ENCODE measurements at places on chromosomes 2 and 18.
A peak's percentile ranks its signal among the peaks of the same experiment; 100 is the strongest.

DNA sequence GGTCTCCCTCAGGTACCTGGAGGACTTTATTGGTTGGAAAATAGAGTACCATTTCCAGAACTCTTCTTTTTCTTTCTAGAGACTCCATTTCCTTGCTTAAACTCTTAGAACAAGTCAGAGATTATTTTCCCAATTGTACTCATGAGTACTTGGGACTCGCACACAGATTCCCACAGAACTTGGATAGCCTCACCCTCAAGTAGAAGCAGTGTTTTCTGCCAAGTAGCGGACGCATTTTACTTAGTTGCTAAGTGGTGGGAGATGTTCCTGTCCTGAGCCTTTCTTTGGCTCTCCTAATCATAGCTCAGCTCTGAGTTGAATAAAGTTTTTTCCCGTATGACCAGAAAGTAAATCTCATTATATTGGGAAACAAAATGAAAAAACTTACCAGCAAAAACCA is 17.2 kb downstream of the SLC30A3 start:
- no peak for DNase-seq

DNA sequence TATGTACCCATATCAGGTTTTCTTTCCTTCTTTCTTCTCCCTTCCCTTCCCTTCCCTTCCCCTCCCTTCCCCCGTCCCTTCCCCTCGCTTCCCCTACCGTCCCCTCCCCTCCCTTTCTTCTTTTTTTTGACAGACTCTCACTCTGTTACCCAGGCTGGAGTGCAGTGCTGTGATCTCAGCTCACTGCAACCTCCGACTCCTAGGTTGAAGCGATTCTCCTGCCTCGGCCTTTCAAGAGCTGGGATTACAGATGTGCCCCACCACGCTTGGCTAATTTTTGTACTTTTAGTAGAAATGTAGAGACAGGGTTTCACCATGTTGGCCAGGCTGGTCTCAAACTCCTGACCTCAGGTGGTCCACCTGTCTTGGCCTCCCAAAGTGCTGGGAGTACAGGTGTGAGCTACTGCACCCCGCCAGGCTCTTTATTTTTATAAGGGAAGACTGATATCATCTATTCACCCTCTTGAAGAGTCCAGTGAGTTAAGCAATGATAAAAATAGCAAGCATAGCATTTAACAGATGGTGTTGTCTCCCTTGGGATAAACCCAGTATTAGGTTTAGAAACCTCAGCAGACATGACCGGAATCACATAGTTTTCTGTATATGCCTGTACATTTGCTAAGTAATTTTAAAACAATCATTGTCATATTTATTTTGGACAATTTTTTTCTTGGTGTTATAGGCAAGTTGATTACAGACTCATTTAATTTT is 888.4 kb downstream of the TRIB2 start:
- DNase-seq = no peak

DNA sequence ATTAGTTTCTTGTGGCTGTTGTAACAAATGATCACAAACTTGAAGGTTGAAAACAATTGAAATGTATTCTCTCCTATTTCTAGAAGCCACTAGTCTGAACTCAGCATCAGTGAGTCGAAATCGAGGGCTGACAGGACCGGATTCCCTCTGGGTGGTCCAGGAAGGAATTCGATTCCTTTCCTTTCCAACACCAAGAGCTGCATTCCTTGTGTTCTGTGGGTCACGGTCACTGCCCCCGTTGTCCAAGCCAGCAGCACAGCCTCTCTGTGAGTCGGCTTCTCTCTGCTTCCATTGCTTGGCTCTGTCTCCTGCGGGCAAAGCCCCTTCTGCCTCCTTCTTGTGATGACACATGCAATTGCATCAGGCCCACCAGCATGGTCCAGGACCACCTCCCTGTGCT is 67.3 kb downstream of the SMIM21 start:
- no peak for DNase-seq

GRCh38 chr18:35005963-35006577 is 35.1 kb upstream of the MAPRE2 start:
- DNase-seq = no peak

DNA sequence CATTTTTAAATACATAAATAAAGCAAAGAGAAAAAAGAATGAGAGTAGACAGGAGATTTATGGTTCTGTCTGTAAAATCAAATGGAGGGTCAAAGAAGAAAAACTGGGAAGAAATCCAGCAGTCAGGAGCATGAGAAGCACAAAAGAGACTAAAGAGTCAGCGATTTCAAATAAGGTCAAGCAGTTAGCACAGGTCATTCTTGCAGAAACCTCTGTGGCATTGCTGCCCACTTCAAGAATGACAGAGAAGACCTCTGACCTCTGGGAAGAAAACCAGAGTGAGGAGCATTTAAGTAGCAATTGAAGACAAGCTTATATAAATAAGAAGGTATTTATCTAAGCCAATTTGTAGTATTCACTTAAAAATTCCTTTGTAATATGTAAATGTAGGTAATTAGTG is 172.0 kb upstream of the SPOPL start:
- DNase-seq = no peak

DNA sequence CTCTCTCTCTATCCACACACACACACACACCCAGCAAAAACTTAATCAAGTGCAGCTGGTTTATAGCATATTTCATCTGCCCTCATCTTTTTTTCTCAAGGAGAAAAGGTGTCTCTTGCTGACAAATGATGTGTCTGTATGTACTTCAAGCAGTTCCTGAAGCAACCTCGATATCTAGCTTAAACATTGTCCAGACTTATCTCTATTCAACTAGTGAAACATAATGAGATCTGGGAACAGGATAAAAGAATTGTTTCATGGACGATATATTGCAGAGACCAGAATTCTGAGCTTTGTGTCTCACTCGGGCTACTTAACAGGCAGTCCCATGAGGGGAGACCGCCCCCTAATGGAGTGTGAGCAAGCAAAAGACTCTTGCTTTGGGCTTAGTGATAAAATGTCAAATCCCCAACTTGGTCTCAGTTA is 929.2 kb upstream of the SOX11 start:
- DNase-seq = no peak

DNA sequence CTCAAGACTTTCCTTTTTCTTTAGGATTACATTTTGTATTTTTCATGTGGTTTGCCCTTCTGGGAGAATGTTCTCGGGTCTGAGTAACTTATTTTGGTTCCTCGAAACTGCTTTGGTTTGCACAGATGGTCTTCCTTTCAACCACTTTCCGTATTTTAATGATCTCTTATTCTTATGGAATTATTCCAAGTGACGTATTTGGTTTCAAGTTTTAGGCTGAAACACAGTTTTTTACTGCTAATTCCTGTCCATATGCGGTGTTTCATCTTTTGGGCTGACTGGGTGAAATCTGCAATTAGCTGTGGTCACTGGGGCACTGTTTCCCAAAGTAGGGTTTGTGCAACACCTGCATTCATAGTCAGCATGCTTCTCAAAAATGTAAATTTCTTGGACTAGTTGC is 122.7 kb downstream of the CAPN13 start:
- DNase-seq = no peak

DNA sequence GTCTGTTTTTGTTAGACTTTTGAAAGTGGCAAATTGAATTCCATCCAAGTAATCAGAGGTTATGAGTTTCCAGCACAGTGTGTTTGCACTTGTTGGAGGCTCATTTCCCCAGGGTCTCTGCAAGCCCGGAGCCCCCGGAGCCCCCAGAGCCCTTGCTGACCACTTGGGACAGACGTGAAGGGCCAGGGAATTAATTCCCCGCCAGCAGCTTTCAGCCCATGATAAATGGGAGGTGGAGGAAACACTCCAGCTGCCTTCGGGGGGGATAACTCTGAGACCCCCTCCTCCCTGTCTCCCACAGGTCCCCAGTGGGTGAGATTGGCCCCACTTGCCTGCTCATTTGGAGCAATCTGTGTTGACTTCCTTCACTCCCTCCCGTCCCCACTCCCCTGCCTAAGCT is 79.2 kb downstream of the KLHL29 start:
- no peak for DNase-seq

DNA sequence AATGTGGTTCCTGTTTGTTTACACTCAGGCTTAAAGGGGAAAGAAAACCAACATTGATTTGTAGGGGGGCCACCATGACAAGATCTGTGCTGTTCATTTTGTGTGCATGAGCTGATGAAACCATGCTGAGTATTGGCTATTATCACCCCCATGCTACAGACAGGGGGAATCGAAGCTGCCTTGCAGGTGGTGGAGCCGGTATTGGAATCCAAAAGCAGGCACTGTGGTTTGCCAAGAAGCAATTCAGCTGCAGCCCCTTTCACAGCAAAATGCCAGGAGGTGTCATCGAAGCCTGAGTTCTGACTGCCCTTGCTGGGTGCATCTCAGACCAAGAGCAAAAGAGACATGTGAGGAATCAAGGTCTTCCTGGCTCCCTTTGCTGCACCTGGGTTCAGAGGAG is 221.9 kb downstream of the UXS1 start:
- no peak for DNase-seq

DNA sequence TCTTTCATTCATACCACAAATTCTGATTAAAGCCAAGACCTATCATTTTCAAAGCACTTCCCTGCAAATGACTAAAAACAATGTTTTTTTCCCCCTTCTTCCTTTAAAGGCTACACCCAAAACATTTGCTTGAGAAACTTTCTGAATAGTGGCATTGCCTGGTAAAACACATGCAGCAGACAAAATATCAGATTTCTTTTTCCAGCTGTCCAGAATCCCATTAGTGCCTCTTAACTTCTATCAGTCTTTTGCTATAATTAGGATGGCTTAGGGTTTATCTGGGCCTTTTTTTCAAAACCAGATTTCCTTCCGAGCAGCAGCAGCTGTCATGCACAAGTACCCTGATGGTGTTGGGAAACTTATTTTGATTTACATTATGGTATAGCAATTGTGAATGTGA is 50.6 kb downstream of the ALPK2 start:
- DNase-seq = no peak

- DNase-seq = no peak
Observed at GRCh38 chr2:12514631-12515437, 201.9 kb upstream of the TRIB2 start.

- no peak for DNase-seq
Observed at GRCh38 chr2:64052463-64053241, 33.4 kb upstream of the VPS54 start.

DNA sequence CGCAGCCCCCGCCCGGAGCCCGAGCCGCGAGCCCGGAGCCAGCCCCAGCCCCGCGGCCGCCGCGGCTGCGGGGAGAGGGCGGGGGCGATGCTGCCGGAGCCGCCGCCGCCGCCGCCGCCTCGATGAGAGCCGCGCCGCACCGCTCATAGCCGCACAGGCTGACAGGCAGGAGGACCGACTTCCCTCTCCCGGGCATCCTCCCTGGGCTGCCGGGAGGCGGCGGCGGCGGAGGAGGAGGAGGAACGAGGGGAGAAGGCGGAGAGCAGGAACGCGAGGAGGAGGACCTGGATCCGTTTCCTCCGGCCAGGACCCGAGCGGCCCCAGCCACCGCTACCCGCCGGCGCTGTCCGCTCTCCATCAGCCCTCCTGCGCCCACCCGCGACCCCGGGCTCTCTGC is 370 bp downstream of the KLHL29 start:
- peak; percentile 69 for DNase-seq

All from right forelimb (tissue), 1 donor.